Motor neuron (in vitro differentiated cells): ENCODE measurements at places on chromosomes 5 and 9. TPM values are rescaled to one million over a fixed set of nuclear protein-coding genes. Genes with fewer than 3 reads are reported as not detected.
A peak's percentile ranks its signal among the peaks of the same experiment; 100 is the strongest.

NR2F1-AS1 gene
- total RNA-seq: 2.7 and 6.5 TPM in 2 replicates

TMEM215 gene
- total RNA-seq: 0.28 and 0.39 TPM in 2 replicates

DNA sequence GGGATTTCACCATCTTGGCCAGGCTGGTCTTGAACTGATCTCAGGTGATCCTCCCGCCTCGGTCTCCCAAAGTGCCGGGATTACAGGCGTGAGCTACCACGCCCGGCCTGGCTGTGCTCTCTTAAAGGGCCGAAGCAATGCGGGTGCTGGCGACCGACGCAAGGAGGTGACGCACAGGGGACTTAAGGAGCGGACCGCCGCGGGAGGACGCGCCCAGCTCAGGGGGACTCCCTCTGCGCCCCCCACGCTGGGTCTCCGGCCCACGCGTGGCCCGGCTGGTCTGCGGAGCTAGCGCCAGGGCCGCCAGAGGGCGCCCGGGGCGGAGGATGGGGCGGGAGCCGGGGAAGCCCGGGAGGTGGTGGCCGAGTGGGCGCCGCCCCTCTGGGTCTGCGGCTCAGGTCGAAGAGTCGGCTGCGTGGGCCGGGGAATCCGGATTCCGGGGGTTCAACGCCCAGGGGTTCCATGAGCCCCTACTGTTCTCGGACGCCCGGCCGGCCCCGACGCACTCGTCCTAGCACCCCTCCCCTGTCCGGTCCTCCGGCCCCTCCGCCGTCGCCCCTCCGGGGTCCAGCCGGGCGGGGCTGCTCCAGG, 502 bp upstream of the CERCAM start:
- ATAC-seq: peak; percentile 75

DNA sequence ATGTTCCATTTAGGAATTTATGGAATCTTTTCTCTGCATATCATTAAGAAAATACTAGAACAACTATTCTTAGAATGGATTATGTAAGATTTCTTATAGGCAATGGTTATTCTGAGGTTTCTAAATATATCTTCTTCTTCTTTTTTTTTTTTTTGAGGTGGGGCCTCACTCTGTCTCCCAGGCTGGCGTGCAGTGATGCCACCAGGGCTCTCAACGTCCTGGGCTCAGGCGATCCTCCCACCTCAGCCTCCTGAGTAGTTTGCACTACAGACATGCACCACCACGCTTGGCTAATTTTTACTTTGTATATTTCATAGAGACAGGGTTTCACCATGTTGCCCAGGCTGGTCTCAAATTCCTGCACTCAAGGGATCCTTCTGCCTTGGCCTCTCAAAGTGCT, 137.2 kb downstream of the SREK1 start:
- ATAC-seq: no peak

DNA sequence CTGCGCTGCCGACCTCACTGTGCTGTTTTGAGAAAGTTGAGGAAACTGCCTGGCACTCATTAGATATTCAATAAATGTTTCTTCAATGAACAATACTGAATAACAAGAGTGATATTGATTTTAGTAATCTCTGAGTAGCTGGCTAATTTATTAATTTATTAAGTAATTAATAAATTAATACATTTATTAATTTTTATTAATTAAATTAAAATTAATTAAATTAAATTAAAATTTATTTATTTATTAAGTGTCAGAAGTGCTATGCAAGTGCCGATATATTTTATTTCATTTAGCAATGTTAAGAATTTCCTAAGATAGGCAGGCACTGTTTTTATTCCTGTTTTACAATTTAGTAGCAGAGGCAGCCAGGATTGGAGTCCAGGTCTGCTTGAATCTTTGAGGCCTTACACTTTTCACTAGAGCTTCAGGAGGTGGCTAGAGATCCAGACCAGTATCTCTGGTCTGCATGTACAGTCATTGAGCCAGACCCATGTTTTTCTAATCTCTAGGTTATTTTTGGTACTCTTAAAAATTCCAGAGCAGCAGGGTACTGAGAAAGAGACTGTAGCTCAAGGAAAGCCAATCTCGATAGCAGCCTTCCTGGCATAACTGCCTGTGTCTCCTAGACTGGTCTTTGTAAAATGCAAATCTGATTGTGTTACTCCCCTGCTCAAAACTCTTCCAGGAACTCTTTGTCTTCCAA, 109.2 kb downstream of the ARHGEF28 start:
- ATAC-seq: no peak

DNA sequence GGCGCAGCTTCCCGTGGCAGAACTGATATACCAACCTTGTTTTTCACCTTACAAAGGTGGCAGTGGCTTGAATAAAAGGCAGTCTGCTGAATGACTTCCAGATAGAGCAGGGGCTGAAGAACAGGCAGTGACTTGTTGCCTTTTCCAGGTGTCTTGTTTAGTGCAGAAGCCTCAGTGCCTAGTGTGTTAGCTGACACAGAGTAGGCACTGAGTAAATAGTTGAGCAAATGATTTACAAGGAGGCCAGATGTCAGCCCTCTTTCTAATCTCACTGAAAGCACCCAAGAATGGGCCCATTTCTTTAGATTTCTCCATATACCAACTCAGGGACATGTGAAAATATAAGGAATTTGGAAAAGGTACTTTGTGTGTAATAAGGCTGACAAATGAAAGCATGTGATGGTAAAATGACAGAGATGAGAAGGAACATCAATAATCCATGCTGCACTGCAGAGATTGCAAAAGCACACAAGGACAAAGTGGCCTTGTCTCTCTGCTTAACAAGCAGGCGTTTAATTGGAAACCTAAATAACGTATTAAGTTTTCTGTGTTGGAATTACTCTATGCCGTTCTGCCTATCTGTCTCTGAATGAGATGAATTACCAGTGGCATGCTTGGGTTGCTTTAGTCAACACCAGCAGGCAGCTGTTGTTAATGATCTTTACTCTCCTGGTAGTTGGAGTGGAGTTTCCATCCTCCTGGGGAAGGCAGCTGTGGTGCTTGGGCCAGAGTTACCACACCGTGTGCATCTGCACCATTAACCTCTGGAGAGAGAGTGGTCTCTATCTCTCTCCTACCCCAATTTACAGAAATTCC, 360.1 kb upstream of the C9orf72 start:
- no peak for ATAC-seq

DNA sequence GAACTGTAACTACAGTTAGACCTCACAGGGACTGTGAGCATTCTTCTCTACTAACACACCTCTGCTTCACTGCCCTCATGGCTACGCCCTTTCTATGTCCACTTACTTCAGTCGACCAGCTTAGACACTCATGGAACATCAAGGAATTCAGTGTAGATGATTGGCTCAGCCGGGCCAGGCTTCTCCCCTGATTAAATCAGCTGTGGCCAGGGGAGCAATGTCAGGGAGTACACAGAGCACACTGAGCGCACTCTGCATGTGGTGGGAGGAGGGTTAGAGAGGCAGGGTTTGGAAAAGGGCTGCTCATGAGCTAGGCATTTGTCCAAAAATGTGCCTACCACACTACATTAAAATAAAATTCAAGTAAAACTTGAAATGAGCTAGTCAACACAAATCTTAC, 400.5 kb downstream of the ARRDC3 start:
- no peak for ATAC-seq

DNA sequence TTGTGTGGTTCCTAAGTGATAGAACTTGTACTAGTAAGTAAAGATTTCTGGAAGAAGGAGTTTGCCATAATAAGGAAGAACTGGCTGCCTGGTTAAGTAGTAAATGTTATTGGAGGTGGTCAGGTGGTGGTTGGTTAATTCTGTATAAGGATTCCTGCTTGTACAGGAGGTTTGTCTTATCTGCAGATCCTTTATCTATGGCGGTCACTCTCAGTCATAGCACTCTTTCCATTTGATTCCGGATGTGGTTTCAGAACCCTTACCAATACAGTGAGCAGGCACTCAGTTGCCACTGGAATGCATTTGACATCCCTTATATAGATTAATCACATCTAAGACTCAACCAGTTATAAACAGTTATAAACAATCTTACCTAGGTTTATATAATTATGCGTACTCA, 50.3 kb downstream of the RAD50 start:
- no peak for ATAC-seq

GRCh38 chr5:4359847-4360246, 764.2 kb downstream of the IRX1 start:
- ATAC-seq: no peak

DNA sequence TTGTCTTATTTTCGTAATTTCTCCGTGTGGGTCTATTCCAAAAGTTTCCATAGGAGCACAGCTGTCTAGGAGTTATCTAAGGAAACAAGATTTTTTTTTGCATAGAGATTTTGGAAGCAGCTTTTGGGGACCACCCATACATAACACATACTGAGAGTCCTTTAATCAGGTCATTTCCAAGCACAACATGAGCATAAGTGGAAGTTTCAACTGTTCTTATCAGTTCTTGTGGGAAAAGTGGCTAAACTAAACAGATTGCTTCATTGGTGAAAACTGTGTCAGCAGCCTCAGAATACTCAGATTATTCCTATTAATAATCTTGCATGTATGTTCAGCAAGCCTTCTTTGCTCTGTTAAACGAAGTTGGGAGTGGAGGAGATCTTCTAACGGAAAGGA, 153.6 kb upstream of the TYRP1 start:
- no peak for ATAC-seq

- no peak for ATAC-seq
Measured at GRCh38 chr5:155480731-155481131, 467.2 kb downstream of the KIF4B start.

DNA sequence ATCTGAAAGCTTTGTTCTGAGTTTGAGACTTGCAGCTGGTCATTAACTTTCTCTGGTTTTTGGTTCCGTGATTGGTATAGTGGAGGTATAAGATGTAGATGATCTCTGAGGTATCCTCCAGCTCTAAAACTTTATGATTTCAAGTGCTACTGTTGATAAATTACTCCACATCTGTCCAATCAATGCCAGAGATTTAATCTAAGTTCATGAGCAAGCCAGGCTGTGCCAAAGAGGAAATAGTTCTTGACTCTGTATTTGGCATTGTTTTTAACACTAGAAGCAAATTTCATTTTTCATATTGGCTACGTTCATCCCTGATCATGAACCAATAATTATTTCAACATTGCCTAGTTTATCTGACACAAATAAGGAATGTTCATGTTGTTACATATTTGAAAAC, 28.5 kb upstream of the CHD1 start:
- ATAC-seq: no peak

DNA sequence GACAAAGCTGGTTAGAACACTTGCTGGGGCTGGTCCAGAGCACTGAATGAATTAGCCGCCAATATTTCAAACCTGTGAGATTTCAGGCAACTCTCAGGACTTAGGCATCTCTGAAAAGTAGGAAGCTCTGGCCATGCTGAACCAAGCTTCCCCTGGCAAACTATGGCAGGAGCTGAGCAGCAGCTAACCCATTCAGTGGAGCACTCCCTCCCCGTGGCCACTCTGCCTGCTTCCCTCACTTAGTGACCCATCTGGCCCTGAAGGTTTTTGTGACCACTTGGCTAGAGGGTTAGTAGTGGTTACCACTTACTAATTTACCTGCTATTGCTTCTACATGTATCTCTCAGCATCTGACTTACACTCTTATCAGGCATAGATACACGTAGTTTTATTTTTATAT, 25.5 kb downstream of the FOXI1 start:
- ATAC-seq: no peak

DNA sequence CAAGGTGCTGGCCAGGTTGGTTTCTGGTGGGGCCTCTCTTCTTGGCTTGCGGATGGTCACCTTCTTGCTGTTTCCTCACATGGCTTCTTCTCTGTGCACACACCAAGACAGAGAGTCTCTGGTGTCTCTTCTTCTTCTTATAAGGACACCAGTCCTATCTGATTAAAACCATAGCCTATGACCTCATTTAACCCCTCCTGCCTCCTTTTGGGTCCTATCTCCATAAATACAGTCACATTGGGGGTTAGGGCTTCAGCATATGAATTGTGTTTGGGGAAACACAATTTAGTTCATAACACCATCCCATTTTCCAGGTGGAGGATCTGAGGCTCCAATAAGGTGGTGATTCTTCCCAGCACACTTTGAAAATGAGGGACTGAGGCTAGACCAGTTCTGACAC, 80.4 kb downstream of the SPRY4 start:
- no peak for ATAC-seq

- ATAC-seq: no peak
Measured at GRCh38 chr9:110050925-110051355, 157.0 kb downstream of the C9orf152 start.

DNA sequence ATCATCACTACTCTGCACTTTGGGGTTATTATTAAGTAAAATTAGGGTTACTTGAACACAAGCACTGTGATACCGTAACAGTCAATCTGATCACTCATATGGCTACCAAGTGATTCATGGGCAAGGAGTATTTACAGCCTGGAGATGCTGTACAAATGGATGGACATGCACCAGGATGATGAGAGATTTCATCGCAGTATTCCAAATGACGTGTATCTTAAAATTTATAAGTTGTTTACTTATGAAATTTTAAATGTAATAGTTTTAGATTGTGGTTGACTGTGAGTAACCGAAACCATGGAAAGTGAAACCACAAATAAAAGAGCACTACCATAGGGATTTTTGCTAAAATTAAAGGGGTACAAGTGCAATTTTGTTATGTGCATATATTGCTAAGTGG, 462.2 kb upstream of the PTGER4 start:
- ATAC-seq: no peak

GRCh38 chr5:142826741-142827492, 56.7 kb downstream of the ARHGAP26 start:
- no peak for ATAC-seq

GRCh38 chr5:30540150-30540549, 653.3 kb upstream of the CDH6 start:
- ATAC-seq: no peak

GRCh38 chr5:34669931-34670516, 13.9 kb downstream of the RAI14 start:
- ATAC-seq: no peak

- ATAC-seq: no peak
Measured at GRCh38 chr5:72673180-72673579, 143.3 kb upstream of the TNPO1 start.

- ATAC-seq: peak; percentile 7
Measured at GRCh38 chr5:171615705-171616640, 169.6 kb upstream of the SMIM23 start.

GRCh38 chr9:125990186-125990792, 243.1 kb downstream of the PBX3 start:
- no peak for ATAC-seq

- ATAC-seq: no peak
Measured at GRCh38 chr9:136558373-136558772, 12.5 kb upstream of the NOTCH1 start.
